ENCODE measurements at places on chromosomes 7 and 10.

DNA sequence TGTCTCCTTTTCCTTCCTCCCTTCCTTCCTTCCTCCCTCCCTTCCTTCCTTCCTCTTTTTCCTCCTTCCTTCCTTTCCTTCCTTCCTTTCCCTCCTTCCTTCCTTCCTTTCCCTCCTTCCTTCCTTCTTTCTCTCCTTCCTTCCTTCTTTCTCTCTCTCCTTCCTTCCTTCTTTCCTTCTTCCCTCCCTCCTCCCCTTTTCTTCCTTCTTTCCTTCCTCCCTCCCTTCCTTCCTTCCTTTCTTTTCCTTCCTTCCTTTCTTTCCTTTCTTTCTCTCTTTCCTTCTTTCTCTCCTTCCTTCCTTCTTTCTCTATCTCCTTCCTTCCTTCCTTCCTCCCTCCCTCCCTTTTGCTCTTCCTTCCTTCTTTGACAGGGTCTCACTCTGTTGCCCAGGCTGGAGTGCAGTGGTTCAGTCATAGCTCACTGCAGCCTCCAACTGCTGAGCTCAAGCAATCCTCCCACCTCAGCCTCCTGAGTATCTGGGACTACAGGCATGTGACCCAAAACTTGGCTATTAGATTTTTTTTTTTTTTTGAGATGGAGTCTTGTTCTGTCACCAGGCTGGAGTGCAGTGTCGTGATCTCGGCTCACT is 15.9 kb upstream of the CYTH3 start:
- no peak for ATAC-seq

DNA sequence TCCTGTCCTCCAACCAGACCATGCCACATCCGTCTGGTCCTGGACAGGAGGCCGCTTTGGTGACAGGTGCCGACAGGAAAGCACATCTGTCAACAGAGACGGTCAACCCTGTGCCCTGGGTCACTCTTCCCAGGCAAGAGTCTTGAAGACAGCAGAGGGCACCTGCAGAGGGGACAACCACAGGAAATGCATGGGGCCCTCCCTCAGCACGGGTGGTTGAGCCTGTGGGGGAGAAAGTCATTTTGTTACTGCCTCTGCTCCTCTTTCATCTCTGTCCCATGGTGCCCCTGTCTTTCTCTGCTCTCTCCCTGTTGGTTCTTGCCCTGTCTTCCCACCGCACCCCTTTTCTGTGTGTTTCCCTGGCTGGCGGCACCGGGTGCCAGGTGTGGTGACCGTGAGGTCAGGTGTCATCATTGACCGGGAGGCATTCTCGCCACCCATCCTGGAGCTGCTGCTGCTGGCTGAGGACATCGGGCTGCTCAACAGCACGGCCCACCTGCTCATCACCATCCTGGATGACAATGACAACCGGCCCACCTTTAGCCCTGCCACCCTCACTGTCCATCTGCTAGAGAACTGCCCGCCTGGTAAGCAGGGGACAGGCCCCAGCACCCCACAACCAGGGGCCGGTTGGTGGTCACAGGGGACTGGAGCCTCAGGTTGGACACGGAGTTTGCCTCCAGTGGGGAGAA is 17.6 kb upstream of the VSIR start:
- ATAC-seq, result peak; percentile 61

DNA sequence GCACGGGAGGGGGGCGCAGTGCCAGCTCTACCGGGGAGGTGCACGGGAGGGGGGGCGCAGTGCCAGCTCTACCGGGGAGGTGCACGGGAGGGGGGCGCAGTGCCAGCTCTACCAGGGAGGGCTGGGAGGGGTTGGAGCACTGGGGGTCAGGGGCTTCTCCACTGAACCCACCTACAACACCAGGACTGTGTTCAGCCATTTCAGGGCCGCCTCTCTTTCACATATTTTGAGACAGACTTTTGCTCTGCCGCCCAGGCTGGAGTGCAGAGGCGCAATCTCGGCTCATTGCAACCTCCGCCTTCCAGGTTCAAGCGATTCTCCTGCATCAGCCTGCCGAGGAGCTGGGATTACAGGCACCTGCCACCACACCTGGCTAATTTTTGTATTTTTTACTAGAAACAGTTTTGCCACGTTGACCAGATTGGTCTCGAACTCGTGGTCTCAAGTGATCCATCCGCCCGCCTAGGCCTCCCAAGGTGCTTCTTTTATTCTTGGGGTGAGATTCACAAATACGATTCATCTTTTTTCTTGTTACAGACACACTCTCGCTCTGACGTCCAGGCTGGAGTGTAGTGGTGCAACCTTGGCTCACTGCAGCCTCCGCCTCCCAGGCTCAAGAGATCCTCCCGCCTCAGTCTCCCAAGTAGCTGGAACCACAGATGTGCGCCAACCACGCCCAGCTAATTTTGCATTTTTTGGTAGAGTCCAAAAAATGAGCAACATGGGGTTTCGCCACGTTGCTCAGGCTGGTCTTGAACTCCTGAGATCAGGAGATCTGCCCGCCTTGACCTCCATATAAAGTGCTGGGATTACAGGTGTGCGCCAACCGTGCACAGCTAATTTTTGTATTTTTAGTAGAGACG is 37.0 kb downstream of the ADAP1 start:
- ATAC-seq, result no peak

GRCh38 chr10:76086761-76087639 is 655.6 kb downstream of the LRMDA start:
- no peak for ATAC-seq

GRCh38 chr10:120369856-120370276 is 87.2 kb upstream of the PLPP4 start:
- no peak for ATAC-seq

All from activated T-helper 17 cell treated with anti-CD3 and anti-CD28 coated beads, Interleukin-2, amount 50 U/mL, for 72 hours (primary cell).